ENCODE measurements at places on chromosomes 2 and 18.

- no peak for DNase-seq
Measured at GRCh38 chr2:168030862-168031624, 216.4 kb downstream of the STK39 start.

GRCh38 chr2:13819896-13820295, 812.6 kb upstream of the LRATD1 start:
- DNase-seq, result no peak

- no peak for DNase-seq
Measured at GRCh38 chr2:31170071-31170698, 31.9 kb upstream of the GALNT14 start.

- DNase-seq, result no peak
Measured at GRCh38 chr2:25105336-25106085, 62.9 kb downstream of the POMC start.

GRCh38 chr18:48940854-48941611, 9.7 kb downstream of the SMAD7 start:
- no peak for DNase-seq

DNA sequence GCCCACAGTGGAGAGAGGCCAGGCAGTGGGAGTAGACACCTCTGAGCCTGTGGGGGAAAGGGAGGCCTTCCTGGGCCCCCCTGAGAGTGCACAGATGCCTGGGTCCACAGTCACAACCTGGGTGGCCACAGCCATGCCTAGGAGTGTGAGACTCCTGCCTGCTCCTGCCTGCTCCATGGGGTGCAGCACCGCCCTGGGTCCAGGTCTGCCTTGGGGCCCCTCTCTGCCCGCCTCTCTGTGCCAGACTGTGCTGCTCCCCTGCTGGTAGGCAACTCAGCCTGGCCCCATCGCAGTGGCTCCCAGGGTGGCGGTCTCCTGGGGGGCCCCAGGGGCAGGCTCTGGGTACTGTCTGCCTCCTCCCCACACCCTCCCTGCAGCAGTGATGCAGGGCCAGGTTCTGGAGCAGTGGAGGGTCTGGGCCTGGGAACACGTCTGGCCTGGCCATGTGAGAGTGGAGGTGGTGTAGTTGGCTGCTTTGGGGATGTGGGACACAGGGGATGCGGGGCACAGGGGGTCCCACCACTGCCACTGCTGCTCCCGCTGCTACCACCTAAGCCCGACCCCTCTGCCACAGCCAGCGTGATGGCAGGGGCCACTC, 60.1 kb upstream of the DLX2 start:
- DNase-seq, result no peak

DNA sequence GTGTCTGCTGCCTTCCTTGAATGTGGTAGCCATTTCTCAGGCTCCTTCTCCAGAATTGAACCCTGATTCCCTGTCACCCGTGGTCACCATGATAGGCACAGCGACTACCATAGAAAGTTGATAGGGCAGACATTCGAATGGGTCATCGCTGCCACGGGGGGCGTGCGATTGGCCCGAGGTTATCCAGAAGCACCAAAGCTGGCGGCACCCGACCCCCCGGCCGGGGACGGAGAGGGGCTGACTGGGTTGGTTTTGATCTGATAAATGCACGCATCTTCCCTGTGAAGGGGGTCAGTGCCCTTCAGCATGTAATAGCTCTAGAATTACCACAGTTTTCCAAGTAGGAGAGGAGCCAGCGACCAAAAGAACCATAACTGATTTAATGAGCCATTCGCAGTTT, 94.0 kb upstream of the ANKRD30BL start:
- no peak for DNase-seq

DNA sequence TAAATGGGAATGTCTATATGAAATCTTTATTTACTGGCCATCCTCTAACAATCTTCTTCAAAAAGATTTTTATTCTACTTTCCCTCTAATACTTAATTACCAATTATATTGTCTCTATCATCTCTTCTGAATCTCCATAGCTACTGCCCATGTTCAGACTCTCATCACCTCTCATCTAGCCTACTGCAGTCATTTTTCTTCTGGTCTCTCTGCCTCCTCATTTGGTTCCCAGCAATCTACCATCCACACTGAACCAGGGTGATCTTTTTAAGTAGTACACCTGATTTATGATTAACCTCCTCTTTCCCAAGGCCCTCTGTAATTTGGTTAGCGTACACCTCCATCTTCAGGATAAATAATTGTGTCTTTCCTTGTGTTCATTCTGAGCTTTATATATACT, 57.6 kb downstream of the NCKAP1 start:
- no peak for DNase-seq

DNA sequence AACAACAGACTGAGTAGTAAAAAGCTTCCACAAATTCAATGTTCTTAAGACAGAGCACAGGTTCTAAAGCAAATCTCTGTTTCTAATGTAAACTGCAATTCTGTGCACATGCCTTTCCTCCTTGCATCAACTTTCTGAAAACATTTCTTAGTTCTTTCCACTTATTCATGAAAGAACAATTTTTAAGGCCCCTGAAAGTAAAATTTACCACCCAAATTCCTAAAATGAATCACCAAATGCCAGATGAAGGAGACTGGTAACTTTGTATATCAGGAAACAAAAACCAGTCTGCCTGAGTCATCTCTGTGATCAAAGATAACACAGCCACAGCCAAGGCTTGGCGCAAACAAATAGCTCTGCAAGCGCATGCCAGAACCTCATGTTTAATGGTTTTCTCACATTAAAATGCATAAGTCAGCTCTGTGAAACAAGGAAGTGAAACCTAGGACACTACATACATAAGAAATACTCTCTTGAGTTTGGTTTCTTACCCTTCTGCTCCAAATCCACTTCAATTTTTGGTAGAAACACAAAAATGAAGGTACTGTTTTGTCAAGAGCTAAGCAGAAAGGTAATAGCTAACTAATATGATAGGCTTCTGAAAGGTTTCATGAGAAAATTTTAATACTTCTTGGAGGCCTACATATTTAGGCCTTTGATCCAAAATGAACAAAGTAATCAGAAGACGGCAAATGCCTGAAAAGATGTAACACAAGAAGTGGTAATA, 169.4 kb downstream of the THADA start:
- DNase-seq, result peak; percentile 11

DNA sequence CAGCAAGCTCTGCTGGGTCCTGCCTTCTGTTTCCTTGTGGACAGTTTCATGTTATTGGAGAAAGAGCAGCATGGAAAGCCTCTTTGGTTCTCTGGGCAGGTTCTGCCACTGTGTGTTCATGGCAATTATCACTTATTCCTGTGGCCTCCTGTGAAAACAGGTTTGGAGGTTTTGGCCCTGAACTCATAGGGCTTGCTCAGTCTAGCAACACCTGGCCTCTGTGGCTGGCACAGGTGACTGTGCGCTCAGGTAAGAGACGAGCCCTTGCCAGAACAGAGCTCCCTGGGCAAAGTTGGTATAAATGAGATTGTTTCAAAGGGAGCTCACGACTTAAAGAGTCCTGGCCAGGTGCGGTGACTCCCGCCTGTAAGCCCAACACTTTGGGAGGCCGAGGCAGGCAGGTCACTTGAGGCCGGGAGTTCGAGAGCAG, 5.7 kb downstream of the CEP68 start:
- DNase-seq, result no peak

GRCh38 chr2:10406491-10407188, 41.5 kb downstream of the ODC1 start:
- no peak for DNase-seq

DNA sequence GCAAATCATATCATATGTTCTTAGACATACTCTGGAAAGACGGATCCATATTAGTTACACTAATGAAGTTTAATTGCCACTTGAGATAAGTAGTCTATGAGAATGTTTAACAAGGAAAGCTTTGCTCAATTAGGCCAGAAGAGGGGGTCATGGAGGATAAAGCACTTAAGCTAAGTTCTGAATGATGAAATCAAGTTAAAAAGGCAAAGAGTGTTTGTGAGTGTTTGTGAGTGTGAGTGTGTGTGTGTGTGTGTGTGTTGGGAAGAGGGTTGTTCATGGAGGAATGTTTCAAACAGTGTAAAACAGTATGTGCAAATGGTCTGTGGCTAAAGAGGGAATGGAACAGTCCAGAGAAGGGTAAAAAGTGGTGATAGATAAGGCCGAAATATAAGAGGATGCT, 360.9 kb downstream of the ERBB4 start:
- DNase-seq, result no peak

GRCh38 chr2:39150102-39150562, 29.3 kb upstream of the SOS1 start:
- DNase-seq, result no peak

- no peak for DNase-seq
Measured at GRCh38 chr2:160890667-160891352, 269.4 kb upstream of the TANK start.

GRCh38 chr2:219244789-219245147, 476 bp downstream of the GLB1L start:
- no peak for DNase-seq

- no peak for DNase-seq
Measured at GRCh38 chr2:176854062-176854461, 358.5 kb upstream of the HNRNPA3 start.
